ENCODE measurements at places on chromosomes 1 and 21.

- no peaks in the 10 kb centered on the region for H3K36me3 ChIP-seq
- no peak for DNase-seq
- no peak overlapping the region for H3K27ac ChIP-seq
- no peak overlapping the region for H3K4me3 ChIP-seq
- no peaks in the 10 kb centered on the region for H3K27me3 ChIP-seq
- H3K4me1 ChIP-seq, result no peaks in the 10 kb centered on the region
Measured at GRCh38 chr1:65866439-65866838, 73.7 kb downstream of the PDE4B start.

GRCh38 chr1:209409780-209410179 lies 173.7 kb upstream of the CAMK1G start:
- H3K27me3 ChIP-seq, result peaks cover 8% of the 10 kb centered on the region
- no peak for DNase-seq
- no peaks in the 10 kb centered on the region for H3K36me3 ChIP-seq

GRCh38 chr1:22739648-22740385 lies 29.2 kb downstream of the EPHB2 start:
- no peaks in the 10 kb centered on the region for H3K36me3 ChIP-seq
- H3K27me3 ChIP-seq, result no peaks in the 10 kb centered on the region
- no peaks in the 10 kb centered on the region for H3K4me1 ChIP-seq
- H3K27ac ChIP-seq, result no peak overlapping the region

- no peaks in the 10 kb centered on the region for H3K36me3 ChIP-seq
- DNase-seq, result no peak
- H3K4me3 ChIP-seq, result no peak overlapping the region
- H3K27me3 ChIP-seq, result no peaks in the 10 kb centered on the region
Measured at GRCh38 chr1:2135941-2136340, 58.6 kb downstream of the FAAP20 start.

- no peak for DNase-seq
- H3K4me3 ChIP-seq, result no peak overlapping the region
- no peaks in the 10 kb centered on the region for H3K27me3 ChIP-seq
- H3K4me1 ChIP-seq, result no peaks in the 10 kb centered on the region
Measured at GRCh38 chr1:179888071-179888470, 6.0 kb downstream of the TOR1AIP1 start.

DNA sequence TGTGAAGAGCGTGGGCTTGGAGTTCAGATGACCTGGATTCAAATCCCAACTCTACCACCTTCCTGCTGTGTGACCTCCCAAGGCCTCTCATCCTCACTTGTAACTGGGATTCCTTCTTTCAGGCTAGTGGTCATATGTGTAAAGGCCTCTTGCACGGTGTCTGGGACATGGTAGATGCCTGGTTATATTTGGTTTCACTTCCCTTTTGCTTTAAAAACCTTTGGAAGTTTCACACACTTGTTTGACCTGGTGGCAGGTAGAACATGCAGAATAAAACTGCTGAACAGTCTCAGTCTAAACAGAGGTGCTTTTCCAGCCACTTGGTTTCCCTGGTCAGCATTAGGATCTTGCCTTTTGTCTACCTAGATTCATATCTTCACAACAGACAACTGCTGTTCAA lies 37.0 kb upstream of the RCAN3 start:
- no peak for DNase-seq
- H3K36me3 ChIP-seq, result peaks cover 9% of the 10 kb centered on the region
- no peaks in the 10 kb centered on the region for H3K4me1 ChIP-seq
- no peaks in the 10 kb centered on the region for H3K27me3 ChIP-seq
- no peak overlapping the region for H3K27ac ChIP-seq

GRCh38 chr1:209207701-209208286 lies 375.7 kb upstream of the CAMK1G start:
- H3K27me3 ChIP-seq, result peaks cover 7% of the 10 kb centered on the region
- peak; percentile 91 for DNase-seq
- H3K4me1 ChIP-seq, result no peaks in the 10 kb centered on the region
- H3K4me3 ChIP-seq, result no peak overlapping the region
- H3K27ac ChIP-seq, result no peak overlapping the region

DNA sequence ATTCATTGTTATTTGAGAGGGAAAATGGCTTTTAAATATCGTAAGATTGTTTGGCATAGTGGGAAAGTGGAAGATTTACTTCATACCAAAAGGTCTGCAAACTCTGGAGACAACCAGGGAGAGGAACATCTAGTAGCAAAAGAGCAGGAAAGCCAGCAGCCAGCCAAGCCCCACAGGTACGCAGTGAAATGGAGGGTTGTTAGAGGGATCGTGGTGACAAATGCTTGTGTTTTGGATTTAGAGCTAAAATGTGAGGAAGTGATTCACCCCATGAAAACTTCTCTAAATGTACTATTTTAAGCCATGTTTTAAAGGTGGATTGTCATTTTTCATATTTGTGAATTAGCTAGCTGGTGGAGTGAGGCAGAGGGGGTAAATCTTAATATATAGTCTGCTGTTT lies 69.3 kb downstream of the RPS6KC1 start:
- H3K27me3 ChIP-seq, result no peaks in the 10 kb centered on the region
- no peak overlapping the region for H3K4me3 ChIP-seq
- no peak overlapping the region for H3K27ac ChIP-seq
- H3K36me3 ChIP-seq, result no peaks in the 10 kb centered on the region

GRCh38 chr1:18752409-18752808 lies 107.1 kb downstream of the TAS1R2 start:
- no peak for DNase-seq
- no peak overlapping the region for H3K4me3 ChIP-seq
- H3K27me3 ChIP-seq, result no peaks in the 10 kb centered on the region
- H3K36me3 ChIP-seq, result no peaks in the 10 kb centered on the region
- H3K4me1 ChIP-seq, result no peaks in the 10 kb centered on the region

GRCh38 chr1:2574350-2574749 lies 12.2 kb upstream of the PRXL2B start:
- no peak overlapping the region for H3K4me3 ChIP-seq
- no peak overlapping the region for H3K27ac ChIP-seq
- H3K36me3 ChIP-seq, result no peaks in the 10 kb centered on the region
- no peaks in the 10 kb centered on the region for H3K27me3 ChIP-seq
- H3K4me1 ChIP-seq, result no peaks in the 10 kb centered on the region
- no peak for DNase-seq

DNA sequence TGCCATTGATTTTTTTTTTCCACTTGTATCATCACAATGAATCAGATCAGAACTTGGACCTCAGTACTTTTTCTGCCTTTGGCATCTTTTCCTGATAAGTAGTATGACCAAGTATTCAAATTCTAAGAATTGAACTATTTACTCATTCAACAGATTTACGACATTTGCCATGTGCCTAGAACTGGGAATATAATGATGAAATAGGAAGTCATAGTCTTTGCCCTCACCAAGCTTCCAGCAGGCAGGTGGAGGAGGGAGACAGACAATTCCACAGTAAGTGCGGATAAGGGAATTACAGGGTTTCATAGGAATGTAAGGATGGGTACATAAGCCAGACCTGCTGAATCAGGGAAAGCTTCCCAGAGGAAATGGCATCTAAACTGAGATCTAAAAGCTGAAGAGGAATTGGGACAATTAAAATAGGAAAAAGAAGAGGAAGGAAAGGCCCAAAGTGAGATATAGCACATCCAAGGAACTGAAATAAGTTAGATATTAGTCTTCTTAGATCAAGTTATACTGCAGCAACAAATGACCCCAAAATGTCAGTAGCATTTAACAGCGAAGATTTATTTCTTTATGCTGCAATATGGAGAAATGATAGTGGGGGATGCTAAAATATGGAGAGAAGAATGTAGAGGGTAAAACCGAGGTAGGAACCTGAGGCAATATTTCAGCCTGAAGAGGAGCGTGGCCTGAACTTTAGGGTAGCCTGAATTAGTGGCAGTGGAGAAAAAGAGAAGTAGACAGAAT lies 5.3 kb upstream of the DDX59 start:
- H3K27ac ChIP-seq, result no peak overlapping the region
- no peak overlapping the region for H3K4me3 ChIP-seq
- DNase-seq, result no peak
- H3K4me1 ChIP-seq, result peaks cover 8% of the 10 kb centered on the region

- H3K36me3 ChIP-seq, result peaks cover 1% of the 10 kb centered on the region
- H3K27ac ChIP-seq, result no peak overlapping the region
- no peaks in the 10 kb centered on the region for H3K4me1 ChIP-seq
Measured at GRCh38 chr1:6857831-6858230, 72.6 kb downstream of the CAMTA1 start.

GRCh38 chr1:154703170-154703569 lies 95.2 kb upstream of the ADAR start:
- no peaks in the 10 kb centered on the region for H3K27me3 ChIP-seq
- DNase-seq, result peak; percentile 35
- H3K36me3 ChIP-seq, result no peaks in the 10 kb centered on the region
- no peak overlapping the region for H3K27ac ChIP-seq
- H3K4me3 ChIP-seq, result no peak overlapping the region

- peaks cover 34% of the 10 kb centered on the region for H3K4me1 ChIP-seq
- H3K36me3 ChIP-seq, result no peaks in the 10 kb centered on the region
- no peak overlapping the region for H3K4me3 ChIP-seq
- no peaks in the 10 kb centered on the region for H3K27me3 ChIP-seq
- no peak for DNase-seq
- H3K27ac ChIP-seq, result peak overlapping the region; percentile 40
Measured at GRCh38 chr1:9438431-9439073, 100.7 kb upstream of the SLC25A33 start.

DNA sequence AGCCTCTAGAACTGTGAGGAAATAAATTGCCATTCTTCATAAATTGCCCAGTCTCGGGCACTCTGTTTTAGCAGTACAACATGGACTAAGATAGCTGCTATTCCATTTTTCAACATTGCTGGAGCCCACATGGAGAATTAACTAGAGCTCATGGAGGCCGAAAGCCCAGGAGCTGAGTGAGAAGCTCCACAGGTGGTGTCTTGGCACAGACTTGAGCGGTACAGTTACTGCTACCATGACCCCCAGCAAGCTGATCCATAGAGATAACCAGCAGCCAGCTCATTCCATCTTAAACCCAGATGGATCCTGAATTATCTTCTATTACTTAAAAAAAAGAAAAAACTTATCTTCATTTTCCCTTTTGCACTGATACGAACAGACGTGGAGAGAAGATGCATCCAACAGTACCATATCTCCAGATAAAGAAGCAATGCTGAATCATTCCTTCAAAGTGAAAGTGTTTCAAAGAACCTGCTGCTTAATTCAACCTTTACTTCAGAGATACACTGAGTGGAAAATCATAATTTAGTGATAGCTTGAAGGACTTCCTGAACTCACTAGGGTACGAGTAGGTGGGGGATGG lies 115.1 kb downstream of the SETD4 start:
- H3K27me3 ChIP-seq, result no peaks in the 10 kb centered on the region
- H3K4me3 ChIP-seq, result no peak overlapping the region
- no peaks in the 10 kb centered on the region for H3K36me3 ChIP-seq
- no peak for DNase-seq
- no peak overlapping the region for H3K27ac ChIP-seq
- H3K4me1 ChIP-seq, result no peaks in the 10 kb centered on the region

DNA sequence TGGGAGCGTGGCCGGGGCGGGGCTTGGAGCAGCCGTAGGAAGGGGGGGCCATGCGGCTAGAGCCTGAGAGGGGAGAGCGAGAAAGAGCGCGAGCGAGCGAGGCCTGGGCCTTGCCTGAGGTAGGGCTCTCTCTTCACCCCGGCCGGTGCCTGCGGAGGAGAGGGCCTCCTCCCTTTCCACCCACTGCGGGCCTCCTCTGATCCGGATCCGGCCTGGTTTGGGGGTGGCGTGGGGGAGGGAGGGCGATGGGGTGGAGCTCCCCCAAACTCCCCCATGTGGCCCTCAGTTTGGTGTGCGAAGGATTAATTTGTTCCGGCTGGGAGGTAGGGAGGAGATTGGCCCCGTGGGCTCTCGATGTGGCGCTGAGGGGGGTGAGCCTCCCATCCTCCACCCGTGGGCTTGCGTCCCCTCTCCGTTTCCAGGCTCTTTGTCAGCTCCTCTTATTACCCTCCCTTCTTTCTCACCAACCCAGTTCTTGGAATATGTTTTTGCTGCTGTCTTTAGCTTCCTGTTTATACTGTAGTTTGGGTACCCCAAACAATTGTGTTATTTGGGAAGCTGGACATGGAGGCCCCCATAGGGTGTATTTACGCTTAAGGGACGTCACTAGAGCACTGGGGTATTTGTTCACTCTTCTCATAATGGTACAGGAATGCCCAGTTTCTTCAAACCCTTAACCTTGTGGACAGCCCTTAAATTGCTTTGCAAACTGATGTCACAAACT lies 685 bp downstream of the UBAP2L start:
- H3K36me3 ChIP-seq, result peaks cover 5% of the 10 kb centered on the region
- DNase-seq, result peak; percentile 66
- peaks cover 23% of the 10 kb centered on the region for H3K4me1 ChIP-seq
- peak overlapping the region; percentile 88 for H3K27ac ChIP-seq
- H3K27me3 ChIP-seq, result no peaks in the 10 kb centered on the region
- H3K4me3 ChIP-seq, result peak overlapping the region; percentile 99

DNA sequence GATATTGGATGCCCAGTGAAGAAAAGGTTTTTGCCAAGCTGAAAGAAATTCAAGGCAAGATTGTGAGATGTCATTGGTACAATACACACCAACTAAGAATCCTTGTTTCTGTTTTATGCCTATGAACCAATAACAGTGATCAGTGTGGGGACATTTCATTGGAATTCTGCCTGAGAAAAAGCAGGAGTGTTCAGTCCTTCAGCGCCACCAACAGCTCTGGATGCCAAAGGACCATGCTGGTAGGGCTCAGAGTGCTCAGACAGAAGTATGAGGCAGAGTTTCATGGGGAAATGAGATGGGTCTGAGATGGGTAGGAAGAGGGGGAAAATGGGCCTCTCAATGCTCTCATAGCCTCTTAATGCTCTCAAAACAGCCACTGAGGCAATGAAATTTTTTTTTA lies 56.5 kb downstream of the GABPA start:
- DNase-seq, result no peak
- no peaks in the 10 kb centered on the region for H3K27me3 ChIP-seq
- no peak overlapping the region for H3K27ac ChIP-seq
- no peaks in the 10 kb centered on the region for H3K4me1 ChIP-seq
- H3K4me3 ChIP-seq, result no peak overlapping the region
- H3K36me3 ChIP-seq, result no peaks in the 10 kb centered on the region

DNA sequence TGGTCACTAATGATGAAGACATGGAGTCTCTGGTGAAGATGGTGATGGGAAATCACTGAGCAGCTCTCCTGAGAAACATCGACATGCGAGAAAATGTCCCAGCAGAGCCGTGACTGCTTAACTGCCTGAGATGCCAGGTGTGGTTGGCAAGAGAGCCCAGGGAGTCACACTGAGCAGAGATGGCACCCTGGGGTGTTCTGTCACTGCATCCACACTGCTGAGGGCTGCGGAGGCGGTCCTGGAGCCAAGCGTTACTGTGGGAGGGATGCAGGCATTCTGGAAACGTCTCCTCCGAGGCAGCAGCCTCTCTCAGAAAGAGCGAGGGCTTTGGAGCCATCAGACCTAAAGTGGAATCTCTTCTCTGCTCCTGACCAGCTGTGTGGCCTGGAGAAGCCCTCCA lies 57.2 kb downstream of the EPHB2 start:
- H3K27ac ChIP-seq, result no peak overlapping the region
- H3K4me1 ChIP-seq, result no peaks in the 10 kb centered on the region
- no peaks in the 10 kb centered on the region for H3K27me3 ChIP-seq
- H3K36me3 ChIP-seq, result no peaks in the 10 kb centered on the region

- no peaks in the 10 kb centered on the region for H3K27me3 ChIP-seq
- H3K27ac ChIP-seq, result no peak overlapping the region
- H3K4me1 ChIP-seq, result no peaks in the 10 kb centered on the region
Measured at GRCh38 chr1:104212239-104212638, 462.5 kb downstream of the AMY1C start.

- no peaks in the 10 kb centered on the region for H3K4me1 ChIP-seq
- H3K36me3 ChIP-seq, result peaks cover 2% of the 10 kb centered on the region
- H3K27me3 ChIP-seq, result no peaks in the 10 kb centered on the region
- no peak for DNase-seq
Measured at GRCh38 chr1:228381356-228381755, 25.3 kb downstream of the TRIM11 start.
